Hair follicle dermal papilla cell (primary cell): ENCODE measurements at places on chromosomes 4 and X. TPM values are rescaled to one million over a fixed set of nuclear protein-coding genes. Genes with fewer than 3 reads are reported as not detected.

The TEX13B gene
- total RNA-seq: not detected in 2 replicates

The ZCCHC18 gene
- 0.12 and 0.16 TPM in 2 replicates for total RNA-seq

The DKC1 gene
- total RNA-seq: 23.6 and 27.7 TPM in 2 replicates

The F8A2 gene
- total RNA-seq: not detected in 2 replicates

The NKAP gene
- 2.8 and 3.6 TPM in 2 replicates for total RNA-seq

The FNIP2 gene
- total RNA-seq: 23.6 and 30.7 TPM in 2 replicates

The CENPI gene
- 6.0 and 6.1 TPM in 2 replicates for total RNA-seq

The TMEM154 gene
- total RNA-seq: 3.7 and 5.2 TPM in 2 replicates

The XAGE1A gene
- total RNA-seq: not detected in 2 replicates

The RNF175 gene
- total RNA-seq: 0.61 and 3.7 TPM in 2 replicates

The DTHD1 gene
- total RNA-seq: not detected in 2 replicates

The PDZD4 gene
- total RNA-seq: 1.6 and 1.8 TPM in 2 replicates

The CXorf66 gene
- not detected in 2 replicates for total RNA-seq

The ZNF630 gene
- total RNA-seq: 1.5 and 2.1 TPM in 2 replicates

The ADAM29 gene
- total RNA-seq: not detected in 2 replicates

The CFAP299 gene
- 1.6 and 3.1 TPM in 2 replicates for total RNA-seq

The COPS4 gene
- total RNA-seq: 57.0 and 61.2 TPM in 2 replicates

The EDA gene
- total RNA-seq: 1.8 and 2.6 TPM in 2 replicates

The TACR3 gene
- total RNA-seq: under 0.01 TPM in 1 of 2 replicates, not detected in the other

The TCEANC gene
- 3.5 and 4.4 TPM in 2 replicates for total RNA-seq

The TRPC3 gene
- total RNA-seq: 2.9 and 7.8 TPM in 2 replicates

The AFP gene
- total RNA-seq: 0.16 TPM in 1 of 2 replicates, not detected in the other

The USP17L25 gene
- total RNA-seq: not detected in 2 replicates

The ZXDA gene
- 10.7 and 11.7 TPM in 2 replicates for total RNA-seq

The ADH7 gene
- 0.24 and 2.1 TPM in 2 replicates for total RNA-seq

The GLOD5 gene
- total RNA-seq: not detected in 2 replicates

The IL3RA gene
- total RNA-seq: 0.16 TPM in 1 of 2 replicates, not detected in the other

The ATP6AP1 gene
- total RNA-seq: 52.0 and 53.1 TPM in 2 replicates

The GATA1 gene
- not detected in 2 replicates for total RNA-seq

The CENPVL2 gene
- not detected in 2 replicates for total RNA-seq

The TMPRSS11E gene
- not detected in 2 replicates for total RNA-seq

The RADX gene
- total RNA-seq: 1.7 and 1.9 TPM in 2 replicates

The CORIN gene
- total RNA-seq: 1.1 and 6.8 TPM in 2 replicates

The ZAR1 gene
- total RNA-seq: not detected in 2 replicates

The RENBP gene
- 5.5 and 6.2 TPM in 2 replicates for total RNA-seq

The RAP2C gene
- total RNA-seq: 26.1 and 26.2 TPM in 2 replicates

The C4orf50 gene
- total RNA-seq: not detected in 2 replicates

The GK gene
- 3.5 and 5.8 TPM in 2 replicates for total RNA-seq

The ZNF711 gene
- 1.1 and 1.9 TPM in 2 replicates for total RNA-seq

The NSUN7 gene
- 0.73 and 1.5 TPM in 2 replicates for total RNA-seq

The PPARGC1A gene
- total RNA-seq: 10.2 and 15.9 TPM in 2 replicates

The ETDA gene
- not detected in 2 replicates for total RNA-seq

The CNKSR2 gene
- 4.3 and 6.2 TPM in 2 replicates for total RNA-seq

The TRO gene
- total RNA-seq: 21.0 and 24.2 TPM in 2 replicates

The PSAPL1 gene
- total RNA-seq: not detected in 2 replicates

The TRIM60 gene
- not detected in 2 replicates for total RNA-seq

The GLA gene
- total RNA-seq: 11.0 and 13.4 TPM in 2 replicates

The CYTL1 gene
- 12.8 TPM in 1 of 2 replicates, not detected in the other for total RNA-seq

The TCEAL3 gene
- 9.6 and 14.1 TPM in 2 replicates for total RNA-seq

The POLN gene
- total RNA-seq: 3.2 and 3.5 TPM in 2 replicates

The SYP gene
- total RNA-seq: 0.49 and 0.73 TPM in 2 replicates

The ANKRD17 gene
- 63.6 and 73.5 TPM in 2 replicates for total RNA-seq

The JAKMIP1 gene
- total RNA-seq: not detected in 2 replicates

The ABCD1 gene
- 22.1 and 22.3 TPM in 2 replicates for total RNA-seq

The FGF13 gene
- total RNA-seq: 1.9 and 2.3 TPM in 2 replicates

The BEX2 gene
- 0.73 and 0.97 TPM in 2 replicates for total RNA-seq

The BTC gene
- 0.24 and 0.32 TPM in 2 replicates for total RNA-seq
